ENCODE measurements at places on chromosomes 5 and 9. TPM values are rescaled to one million over a fixed set of nuclear protein-coding genes. Genes with fewer than 3 reads are reported as not detected.

The SLC34A3 gene
- total RNA-seq: 0.27 TPM

The IFNK gene
- not detected for total RNA-seq

The GPR151 gene
- total RNA-seq: not detected

The COMMD10 gene
- total RNA-seq: 31.6 TPM

The ITGA1 gene
- total RNA-seq: 6.4 TPM

The C7 gene
- 6.1 TPM for total RNA-seq

The BAAT gene
- total RNA-seq: 0.36 TPM

The PDGFRB gene
- 1.2 TPM for total RNA-seq

The ZNF346 gene
- total RNA-seq: 42.2 TPM

The NDUFA8 gene
- total RNA-seq: 43.1 TPM

The DMGDH gene
- total RNA-seq: 0.84 TPM

The ANKRA2 gene
- 27.3 TPM for total RNA-seq

The F12 gene
- 4.0 TPM for total RNA-seq

The IER5L gene
- 21.8 TPM for total RNA-seq

The NFIB gene
- 15.3 TPM for total RNA-seq

The TXNDC15 gene
- 46.5 TPM for total RNA-seq

The COL23A1 gene
- total RNA-seq: 0.36 TPM

The ADGRD2 gene
- not detected for total RNA-seq

The CD180 gene
- total RNA-seq: not detected

The COL5A1 gene
- 21.5 TPM for total RNA-seq

The ACTBL2 gene
- total RNA-seq: not detected

The ZNF782 gene
- total RNA-seq: 11.8 TPM

The CKMT2 gene
- total RNA-seq: 3.7 TPM

The SHC3 gene
- 1.3 TPM for total RNA-seq

The ZCCHC7 gene
- total RNA-seq: 16.6 TPM

The SLC45A2 gene
- total RNA-seq: 2.4 TPM

The LVRN gene
- total RNA-seq: 0.24 TPM

The ISL1 gene
- total RNA-seq: 9.7 TPM

The TAF11L10 gene
- not detected for total RNA-seq

The ADGRV1 gene
- total RNA-seq: 87.6 TPM

The LCN9 gene
- 0.57 TPM for total RNA-seq

The CCL21 gene
- not detected for total RNA-seq

The PAEP gene
- not detected for total RNA-seq

The ECSCR gene
- not detected for total RNA-seq

The PITX1 gene
- total RNA-seq: 16.2 TPM

The TMEFF1 gene
- total RNA-seq: 69.1 TPM

The S1PR3 gene
- total RNA-seq: 1.7 TPM

The SEC16A gene
- total RNA-seq: 76.1 TPM

The RAB3C gene
- 25.2 TPM for total RNA-seq

The INSYN2B gene
- total RNA-seq: 0.12 TPM

The POLR3G gene
- total RNA-seq: 2.1 TPM

The ZDHHC11 gene
- total RNA-seq: 47.6 TPM

The PKD2L2 gene
- total RNA-seq: not detected

The PCDHAC2 gene
- 1.9 TPM for total RNA-seq

The CDX1 gene
- total RNA-seq: 0.31 TPM

The FANCC gene
- total RNA-seq: 28.9 TPM
